ENCODE measurements at places on chromosomes 13 and 19. TPM values are rescaled to one million over a fixed set of nuclear protein-coding genes. Genes with fewer than 3 reads are reported as not detected.

Gene SIX5
- total RNA-seq, result 14.7 TPM

Gene COMMD6
- total RNA-seq, result 26.2 TPM

Gene ANGPTL8
- total RNA-seq, result 1.4 TPM

Gene GNG8
- total RNA-seq, result not detected

Gene ZNF534
- total RNA-seq, result 0.66 TPM

Gene THSD8
- total RNA-seq, result not detected

Gene FAM83E
- 1.4 TPM for total RNA-seq

Gene SERPINE3
- 9.9 TPM for total RNA-seq

Gene ZNF480
- 17.2 TPM for total RNA-seq

Gene KIR3DL2
- not detected for total RNA-seq

Gene TEKTIP1
- total RNA-seq, result not detected

Gene CTXN1
- total RNA-seq, result 10.9 TPM

Gene EPSTI1
- total RNA-seq, result 2.4 TPM

Gene CALR3
- not detected for total RNA-seq

Gene RFPL4AL1
- not detected for total RNA-seq

Gene FEM1A
- 19.0 TPM for total RNA-seq

Gene PGLYRP1
- total RNA-seq, result 0.93 TPM

Gene ZNF667
- total RNA-seq, result 19.7 TPM

Gene SMIM17
- 7.1 TPM for total RNA-seq
